ENCODE measurements at places on chromosomes 1 and 21. TPM values are rescaled to one million over a fixed set of nuclear protein-coding genes. Genes with fewer than 3 reads are reported as not detected.

- no peak for DNase-seq
Measured at GRCh38 chr21:39533545-39534380, 79.0 kb upstream of the B3GALT5 start.

GRCh38 chr1:231317306-231318014 lies 20.2 kb downstream of the EXOC8 start:
- no peak for DNase-seq

DNA sequence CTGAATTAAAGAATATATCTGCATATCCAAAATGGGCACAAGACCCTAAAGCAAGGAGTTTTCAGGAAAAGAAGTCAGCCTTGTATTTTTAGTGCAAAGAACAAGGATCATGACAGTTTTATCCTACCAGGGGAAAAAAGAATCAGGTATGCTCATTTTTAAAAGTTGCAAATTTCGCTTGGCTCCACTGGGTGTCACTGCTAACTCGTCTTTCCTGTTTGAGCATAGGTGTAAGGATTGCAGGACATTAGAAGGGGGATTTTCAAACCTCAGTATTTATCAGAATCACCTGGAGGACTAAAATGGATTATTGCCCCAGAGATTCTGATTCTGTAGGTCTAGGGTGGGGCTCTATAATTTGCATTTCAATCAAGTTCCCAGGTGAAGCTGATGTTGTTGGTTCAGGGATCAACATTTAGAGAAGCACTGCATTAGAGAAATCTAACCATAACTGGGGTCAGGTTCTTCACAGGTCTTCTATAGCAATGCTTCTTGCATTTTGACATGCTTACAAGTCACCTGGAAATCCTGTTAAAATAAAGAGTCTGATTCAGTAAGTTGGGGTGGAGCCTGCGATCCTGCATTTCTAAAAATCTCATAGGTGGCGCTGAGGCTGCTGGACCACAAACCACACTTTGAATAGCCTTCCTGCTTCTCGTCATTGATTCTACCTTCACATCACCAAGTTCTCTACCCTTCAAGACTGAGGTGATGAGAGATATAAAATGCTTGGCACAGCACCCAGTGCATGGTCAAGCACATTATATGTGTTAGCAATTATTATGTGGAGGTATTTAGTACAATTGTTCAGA lies 39.6 kb downstream of the NUF2 start:
- peak; percentile 29 for DNase-seq

Gene IL10
- not detected for total RNA-seq

Gene MSH4
- total RNA-seq, result 0.51 TPM
